Fibroblast of pulmonary artery (primary cell): ENCODE measurements at places on chromosomes 6 and 20.
A peak's percentile ranks its signal among the peaks of the same experiment; 100 is the strongest.

DNA sequence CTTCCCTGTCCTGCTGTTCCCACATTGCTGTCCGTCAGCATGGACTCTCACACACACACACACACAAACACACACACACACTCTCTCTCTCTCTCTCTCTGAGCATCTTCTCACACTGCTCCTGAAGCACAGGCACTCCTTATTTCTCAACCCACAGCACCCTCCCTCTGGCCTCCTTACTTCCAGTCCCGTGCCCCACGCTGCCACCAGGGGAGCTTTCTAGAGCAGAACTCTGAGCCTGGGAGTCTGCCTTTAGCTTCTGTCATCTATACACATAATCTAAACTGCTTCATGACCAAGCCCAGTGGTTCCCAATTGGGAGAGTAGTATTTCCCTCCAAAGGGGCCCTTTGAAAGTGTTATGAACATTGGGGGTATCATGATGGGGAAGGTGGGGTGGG, 29.1 kb downstream of the HECA start:
- no peak for DNase-seq

DNA sequence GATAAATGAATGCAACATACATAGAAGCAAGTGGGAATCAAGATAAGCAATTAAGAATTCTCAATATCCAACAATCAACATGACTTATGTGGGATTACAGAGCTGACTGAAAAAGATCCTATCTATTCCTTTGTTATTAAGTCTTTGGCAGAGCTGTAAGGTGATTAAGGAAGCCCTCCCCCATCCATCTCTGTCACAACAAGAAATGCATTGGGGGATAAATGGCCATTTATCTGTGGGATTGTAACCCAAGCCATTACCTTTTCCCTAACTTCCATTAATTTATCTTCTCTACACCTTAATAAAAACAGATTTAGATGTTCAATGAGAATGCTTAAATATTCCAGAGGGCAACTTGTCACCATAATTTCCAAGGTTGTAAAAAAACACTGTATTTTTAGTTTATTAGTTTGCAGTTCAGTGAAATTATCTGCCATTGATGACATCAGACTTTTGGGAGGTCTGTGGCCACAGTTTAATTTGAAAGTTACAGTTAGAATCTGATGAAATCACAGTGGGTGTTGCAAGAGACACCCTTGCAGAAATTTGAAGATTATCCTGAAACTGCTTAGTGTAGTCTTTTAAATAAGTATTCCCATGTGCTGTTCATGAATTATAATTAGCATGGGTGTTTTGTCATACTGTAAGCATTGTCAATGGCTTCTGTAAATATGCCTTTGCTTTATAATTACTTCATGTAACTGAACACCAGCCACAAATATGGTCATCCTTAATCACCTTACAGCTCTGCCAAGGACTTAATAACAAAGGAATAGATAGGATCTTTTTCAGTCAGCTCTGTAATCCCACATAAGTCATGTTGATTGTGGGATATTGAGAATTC, 49.4 kb upstream of the FYN start:
- peak; percentile 52 for DNase-seq

DNA sequence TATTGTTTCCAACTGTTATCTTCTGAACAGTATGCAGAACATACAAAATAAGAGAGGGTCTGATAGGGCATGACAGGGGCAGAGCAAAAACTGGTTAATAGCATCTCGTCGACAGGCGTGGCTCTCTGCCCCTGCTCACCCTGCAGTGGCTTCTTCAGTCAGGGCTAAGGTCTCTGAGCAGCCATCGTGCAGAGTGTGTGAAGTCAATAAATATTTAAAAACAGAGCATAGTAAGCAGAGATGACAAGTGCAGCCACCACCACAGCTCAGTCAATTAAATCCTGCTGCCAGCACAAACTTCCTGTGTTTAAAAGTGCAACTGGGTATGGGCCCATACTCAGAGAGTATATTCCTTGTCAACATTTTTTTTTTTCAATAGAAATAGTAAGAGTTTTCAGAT, 373.4 kb upstream of the AGPAT4 start:
- no peak for DNase-seq

- no peak for DNase-seq
These were observed 9.0 kb upstream of the TSHZ2 start for GRCh38 chr20:52963131-52963530.

DNA sequence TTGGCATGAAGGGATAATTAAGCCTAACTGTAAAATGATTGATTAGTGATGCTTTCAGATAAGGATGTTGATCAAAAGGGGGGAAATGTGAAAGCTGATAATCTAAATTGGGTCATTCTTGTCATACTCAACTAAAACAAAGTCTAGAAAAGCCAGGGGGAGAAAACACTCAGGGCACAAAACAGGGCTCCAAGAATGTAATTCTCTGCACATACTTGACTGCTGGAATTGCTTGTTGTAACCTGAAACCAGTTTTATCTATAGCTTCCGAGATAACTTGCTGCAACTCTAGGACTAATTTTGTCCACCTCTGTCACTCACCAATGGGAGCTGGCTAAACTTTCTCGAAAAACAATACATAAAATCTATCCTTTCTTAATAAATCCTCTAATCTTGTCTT, 310.3 kb downstream of the CLVS2 start:
- no peak for DNase-seq

DNA sequence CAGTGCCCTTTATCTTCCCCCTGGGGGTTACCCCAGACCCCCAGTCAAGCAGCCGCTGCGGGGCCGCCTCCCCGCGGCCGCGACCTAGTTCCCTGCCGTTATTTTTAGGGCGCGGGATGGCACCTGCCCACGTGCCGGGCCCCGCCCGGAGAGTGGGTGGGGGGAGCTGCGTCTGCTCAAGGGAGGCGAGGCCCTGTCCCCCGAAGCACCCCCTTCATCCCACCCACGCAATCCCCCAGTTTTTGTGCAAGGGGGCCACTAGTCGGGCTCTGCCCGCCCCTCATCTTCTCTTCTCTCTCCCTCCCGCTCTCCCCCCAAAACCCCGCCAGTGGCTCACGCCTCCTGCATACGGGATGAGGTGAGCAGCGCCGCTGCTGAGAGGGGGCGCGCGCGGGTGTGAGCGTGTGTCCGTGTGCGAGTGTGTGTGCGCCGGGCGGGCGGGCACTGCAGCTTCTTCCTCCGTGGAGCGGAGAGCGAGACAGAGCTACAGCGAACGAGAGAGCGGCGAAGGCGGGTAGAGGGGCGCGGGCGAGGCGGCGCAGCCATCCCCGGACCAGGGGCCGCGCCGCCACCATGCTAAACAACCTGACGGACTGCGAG, at the start of gene SLC12A5:
TSS of gene SLC12A5 (plus strand) at position 444 of the 600 bp plus-strand sequence. CDS start at position 574, 130 bp downstream.
- no peak for DNase-seq

DNA sequence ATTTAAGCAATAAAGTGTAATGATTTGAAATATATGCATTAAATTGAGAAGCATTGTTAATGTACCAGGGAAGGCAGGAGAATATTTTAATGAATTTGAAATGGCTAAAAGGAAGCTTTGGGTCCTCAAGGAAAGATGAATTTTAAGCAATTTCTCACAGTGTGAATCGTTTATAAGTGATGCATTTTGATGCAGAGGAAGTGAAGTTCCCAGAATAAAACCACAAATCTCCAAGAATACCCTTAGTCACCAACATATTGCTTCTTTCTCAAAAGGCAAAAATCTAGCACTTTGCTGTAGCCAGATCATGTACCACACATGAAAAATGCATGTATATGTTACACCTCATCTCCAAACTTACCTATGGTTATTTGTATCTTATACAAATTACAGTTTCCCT, 11.7 kb downstream of the TPD52L1 start:
- DNase-seq, result peak; percentile 16

DNA sequence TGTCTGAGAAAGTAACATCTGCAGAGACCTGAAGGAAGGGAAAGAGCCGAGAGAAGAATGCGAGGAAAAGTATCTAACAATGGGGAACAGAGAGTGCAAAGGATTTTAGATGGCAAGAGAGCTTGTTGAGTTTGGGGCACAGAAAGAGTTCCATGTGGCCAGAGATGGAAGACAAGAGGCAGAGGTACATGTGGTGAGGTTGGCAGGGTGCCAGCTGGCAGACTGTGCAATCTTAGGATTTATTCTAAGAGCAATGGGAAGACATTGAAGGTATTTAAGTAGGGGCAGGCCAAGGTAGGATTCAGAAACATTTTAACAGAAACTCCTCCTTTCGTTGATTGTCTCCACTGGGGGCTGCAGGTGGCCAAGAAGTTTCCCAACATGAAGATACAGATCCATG, 20.4 kb upstream of the LBP start:
- DNase-seq, result no peak

- DNase-seq, result no peak
These were observed 18.5 kb upstream of the ERVFRD-1 start for GRCh38 chr6:11129908-11130565.

- no peak for DNase-seq
These were observed 50.5 kb upstream of the CSE1L start for GRCh38 chr20:48995589-48995988.

DNA sequence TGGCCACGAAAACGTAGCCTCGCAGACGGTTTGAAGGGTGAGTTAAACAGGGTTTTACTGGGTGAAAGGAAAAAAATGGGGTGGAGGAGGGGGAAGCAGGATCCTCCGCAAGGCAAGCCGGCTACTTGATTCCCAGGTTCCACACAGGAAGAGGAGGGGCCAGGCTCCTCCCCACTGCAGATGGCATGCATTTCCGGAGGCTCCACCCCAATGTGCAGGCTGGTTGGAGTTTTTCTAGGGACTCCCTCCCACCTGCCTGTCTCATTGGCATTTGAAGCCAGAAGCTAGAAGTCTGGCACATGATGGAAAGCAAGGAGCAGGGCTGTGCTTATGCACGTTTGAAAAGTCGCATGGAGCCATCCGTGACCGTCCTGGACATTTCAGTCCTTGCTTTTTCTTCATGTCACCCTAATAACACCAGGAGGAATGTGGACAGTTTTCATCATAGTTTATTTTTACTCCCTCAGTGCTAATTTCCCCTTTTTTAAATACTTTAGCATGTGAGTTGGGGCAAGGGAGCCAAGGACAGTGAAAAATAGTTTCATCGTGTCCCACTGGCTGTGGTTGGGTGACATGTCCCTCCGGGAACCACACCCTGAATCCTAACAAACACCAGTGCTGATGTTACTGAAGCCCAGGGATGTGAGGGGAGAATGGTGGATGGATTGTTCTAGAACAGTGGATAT, 100.1 kb upstream of the INSM1 start:
- no peak for DNase-seq

GRCh38 chr6:92864966-92865555, 554.3 kb downstream of the EPHA7 start:
- DNase-seq, result no peak

GRCh38 chr6:160110586-160111123, 11.0 kb upstream of the SLC22A1 start:
- DNase-seq, result no peak

DNA sequence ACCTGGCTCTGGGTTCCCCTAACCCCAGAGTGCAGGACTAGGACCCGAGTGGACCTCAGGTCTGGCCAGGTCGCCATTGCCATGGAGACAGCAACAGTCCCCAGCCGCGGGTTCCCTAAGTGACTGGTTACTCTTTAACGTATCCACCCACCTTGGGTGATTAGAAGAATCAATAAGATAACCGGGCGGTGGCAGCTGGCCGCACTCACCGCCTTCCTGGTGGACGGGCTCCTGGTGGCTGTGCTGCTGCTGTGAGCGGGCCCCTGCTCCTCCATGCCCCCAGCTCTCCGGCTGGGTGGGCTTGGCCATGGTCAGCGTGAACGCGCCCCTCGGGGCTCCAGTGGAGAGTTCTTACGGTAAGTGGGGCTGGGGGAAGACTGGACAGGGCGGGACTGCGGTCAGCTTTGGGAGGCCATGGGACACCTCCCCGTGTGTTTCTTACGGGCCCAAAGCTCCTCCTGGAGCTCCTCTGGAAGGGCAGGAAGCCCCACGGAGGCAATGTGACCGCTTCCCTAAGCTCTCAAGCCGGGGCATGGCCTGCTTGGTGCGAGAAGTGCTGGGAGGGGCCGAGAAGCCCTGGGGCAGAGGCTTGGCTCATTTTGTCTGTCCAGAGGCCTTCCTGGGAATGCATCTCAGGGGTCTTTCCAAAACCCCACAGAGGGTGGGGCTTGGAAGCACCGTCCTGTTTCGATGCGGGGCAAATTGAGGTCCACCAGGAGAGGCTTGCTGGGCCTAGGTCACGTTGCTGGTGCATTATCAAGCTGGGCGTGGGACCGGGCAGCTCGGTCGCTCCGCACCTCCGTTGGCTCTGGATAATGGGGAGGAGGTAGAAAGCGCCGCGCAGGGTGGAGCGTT, at the start of gene HNF4A:
TSS of gene HNF4A (plus strand) at position 202 of the 855 bp plus-strand sequence. CDS start at position 308, 106 bp downstream.
- no peak for DNase-seq

DNA sequence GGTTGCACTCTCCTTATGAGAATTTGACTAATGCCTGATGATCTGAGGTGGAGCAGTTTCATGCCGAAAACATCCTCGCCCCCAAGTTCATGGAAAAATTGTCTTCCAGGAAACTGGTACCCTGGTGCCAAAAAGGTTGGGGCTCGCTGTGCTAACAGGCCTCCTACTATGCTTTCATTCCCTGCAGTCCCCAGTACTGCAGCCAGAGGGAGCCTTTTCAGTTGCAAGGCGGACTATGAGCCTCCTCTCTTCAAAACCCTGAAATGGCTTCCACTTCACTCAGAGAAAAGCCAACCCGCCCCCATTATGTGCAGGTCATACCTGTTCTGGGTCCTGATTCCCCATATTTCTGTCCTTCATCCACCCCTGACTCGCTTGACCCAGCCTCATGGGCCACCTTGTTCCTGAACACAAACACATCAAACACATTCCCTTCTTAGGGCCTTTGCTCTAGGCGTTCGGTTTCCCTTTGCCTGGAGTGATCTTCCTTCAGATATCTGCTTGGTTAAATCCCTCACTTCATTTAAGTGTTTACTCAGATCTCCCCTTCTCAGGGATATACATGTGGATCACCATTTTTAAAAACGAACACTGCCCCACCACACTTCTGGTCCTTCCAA, 173.7 kb downstream of the PHACTR1 start:
- no peak for DNase-seq

DNA sequence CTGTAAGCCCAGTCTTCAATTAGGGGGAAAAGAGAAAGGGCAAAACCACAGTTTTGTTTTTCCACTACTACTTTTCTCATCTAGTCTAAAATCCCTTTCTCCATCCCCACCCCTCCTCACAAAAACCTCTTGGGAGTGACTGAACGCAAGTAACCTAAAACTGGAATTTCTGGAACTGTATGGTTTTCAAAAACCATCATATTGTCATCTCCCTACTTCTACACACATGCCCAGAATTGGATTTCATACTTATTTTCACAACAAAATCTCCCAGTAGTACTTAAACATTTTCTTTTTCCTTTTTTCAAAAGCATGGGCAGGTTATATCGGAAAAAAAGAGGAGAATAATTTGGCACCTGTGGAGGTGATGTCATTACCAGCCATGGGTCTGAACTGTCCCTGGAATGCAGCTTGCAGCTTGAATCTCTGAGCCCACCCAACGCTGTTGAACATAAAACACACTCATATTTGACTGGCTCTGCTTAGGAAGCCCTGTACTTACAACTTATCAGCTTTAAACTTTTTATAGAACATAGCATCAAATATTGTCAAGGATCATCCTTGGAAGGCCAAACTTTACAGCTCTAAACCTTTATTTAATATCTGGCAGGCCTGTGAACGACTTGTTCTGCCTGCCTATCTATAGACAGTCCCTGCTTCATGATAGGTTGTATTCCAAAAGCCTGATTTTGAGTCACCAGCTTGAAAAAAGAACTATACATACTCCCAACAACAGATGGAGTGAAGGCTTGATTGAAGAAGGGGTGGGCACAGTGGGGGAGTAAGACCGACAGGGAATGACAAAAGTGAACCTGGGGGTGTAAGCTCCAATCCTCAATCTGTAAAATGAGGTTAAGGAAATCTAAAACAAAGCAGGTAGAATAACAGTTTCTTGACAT, 59.3 kb downstream of the EPB41L2 start:
- DNase-seq, result no peak

- peak; percentile 24 for DNase-seq
These were observed 79.2 kb upstream of the BACH2 start for GRCh38 chr6:90375681-90376439.

- no peak for DNase-seq
These were observed 42.4 kb downstream of the RNGTT start for GRCh38 chr6:88920774-88921733.
